H54 (cell line): ENCODE measurements at places on chromosomes 3 and 15.

GRCh38 chr15:76753771-76754170 lies 151.4 kb downstream of the SCAPER start:
- DNase-seq = no peak

GRCh38 chr3:63500196-63500595 lies 152.3 kb upstream of the SNTN start:
- no peak for DNase-seq

DNA sequence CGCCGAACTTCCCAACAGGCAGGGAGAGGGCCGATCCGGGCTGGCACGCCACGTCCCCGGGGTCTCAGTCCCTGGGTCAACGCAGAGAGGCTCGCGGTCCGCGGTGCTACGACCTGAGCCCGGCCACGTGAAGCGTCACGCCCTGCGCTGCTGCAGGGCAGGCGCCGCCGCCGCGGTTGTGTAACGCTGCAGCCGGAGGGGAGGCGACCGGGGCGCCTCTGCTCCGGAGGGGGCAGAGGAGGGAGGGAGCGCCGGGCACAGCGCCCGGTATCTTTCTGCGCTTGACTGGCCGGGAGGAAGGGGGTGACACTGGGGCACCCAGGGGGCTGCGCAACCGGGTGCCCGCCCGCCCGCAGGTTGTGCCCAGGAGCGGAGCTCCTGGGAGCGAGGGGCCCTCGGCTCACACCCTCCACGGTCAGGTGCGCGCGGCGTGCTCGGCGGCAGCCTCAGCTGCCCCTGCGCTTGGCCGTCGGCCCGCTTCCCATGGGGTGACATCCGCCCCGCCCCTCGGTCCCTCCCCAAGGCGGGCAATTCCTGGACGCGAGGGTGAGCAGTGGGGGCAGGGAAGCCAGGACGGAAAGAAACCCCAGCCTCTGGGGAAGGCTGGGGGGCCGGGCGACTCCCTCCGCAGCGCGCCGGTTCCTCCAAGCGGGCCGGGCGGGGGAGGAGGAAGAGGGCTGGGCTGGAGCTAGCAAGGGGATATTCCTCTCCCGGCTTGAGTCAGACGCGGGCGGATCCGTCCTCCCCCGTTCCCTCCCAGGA lies 852 bp upstream of the BHLHE40 start:
- DNase-seq = peak; percentile 65

- DNase-seq = no peak
Observed at GRCh38 chr3:57163751-57164150, 1.4 kb downstream of the IL17RD start.

DNA sequence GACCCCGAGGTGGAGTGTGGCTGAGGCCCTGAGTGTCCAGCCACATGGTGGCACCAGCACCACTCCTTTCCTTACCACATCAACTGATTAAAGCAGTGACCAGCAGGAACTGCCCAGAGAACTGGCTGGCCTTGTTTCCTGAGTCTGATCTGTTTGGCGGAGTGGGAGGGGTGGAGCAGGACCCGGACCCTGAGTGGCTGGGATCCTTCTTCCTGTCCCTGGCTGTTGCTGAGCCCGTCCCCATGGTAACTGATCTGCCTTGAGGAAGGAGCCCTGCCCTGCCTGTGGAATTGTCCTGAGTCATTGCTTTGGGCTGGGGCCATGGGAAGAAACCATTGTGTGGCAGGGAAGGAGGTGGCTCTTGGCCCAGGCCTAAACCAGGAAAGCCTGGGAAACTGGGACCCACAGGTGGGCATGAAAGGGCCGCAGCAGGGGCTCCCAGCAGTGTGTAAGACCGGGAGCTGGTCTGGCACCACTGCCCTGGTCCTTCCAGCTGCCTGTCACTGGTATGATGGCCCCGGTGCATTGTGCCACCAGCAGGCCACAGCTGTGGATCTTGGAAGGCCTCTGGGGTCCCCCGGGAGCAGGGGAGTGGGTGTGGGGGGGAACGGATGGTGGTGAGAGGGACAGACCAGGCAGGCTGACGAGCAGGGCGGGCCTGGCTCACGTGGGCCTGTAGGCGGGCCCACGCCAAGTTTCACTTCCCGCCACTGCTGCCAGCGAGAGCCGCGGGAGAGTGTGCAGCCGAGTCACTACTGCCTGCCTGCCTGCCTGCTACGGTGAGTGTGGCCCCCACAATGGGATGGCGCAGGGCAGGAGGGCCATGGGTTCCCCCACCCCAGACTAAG lies 19.2 kb downstream of the ATRIP start:
- peak; percentile 98 for DNase-seq
